ENCODE measurements at places on chromosomes 7 and 10.
A peak's percentile ranks its signal among the peaks of the same experiment; 100 is the strongest.

DNA sequence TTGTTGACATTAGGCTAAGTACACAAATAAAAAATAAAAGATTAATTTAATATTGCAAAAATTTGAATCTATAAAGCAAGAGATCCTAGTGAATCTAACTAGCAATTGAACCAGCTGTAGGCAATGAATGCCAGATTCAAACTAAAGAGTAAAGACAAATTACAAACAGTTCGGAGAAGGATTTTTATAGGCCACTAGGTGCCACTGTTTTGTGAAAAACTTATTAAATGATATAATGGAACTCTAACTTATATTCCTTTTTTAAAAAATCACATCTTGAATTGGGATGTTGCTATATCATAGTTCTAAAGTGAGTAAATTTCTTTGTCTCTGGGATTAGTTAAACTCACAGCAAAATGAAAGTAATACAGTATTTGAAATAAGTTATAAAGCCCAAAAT, 39.1 kb upstream of the GNAI1 start:
- peak; percentile 53 for DNase-seq

- DNase-seq = no peak
Observed at GRCh38 chr10:65394502-65395297, 1531.1 kb upstream of the LRRTM3 start.

DNA sequence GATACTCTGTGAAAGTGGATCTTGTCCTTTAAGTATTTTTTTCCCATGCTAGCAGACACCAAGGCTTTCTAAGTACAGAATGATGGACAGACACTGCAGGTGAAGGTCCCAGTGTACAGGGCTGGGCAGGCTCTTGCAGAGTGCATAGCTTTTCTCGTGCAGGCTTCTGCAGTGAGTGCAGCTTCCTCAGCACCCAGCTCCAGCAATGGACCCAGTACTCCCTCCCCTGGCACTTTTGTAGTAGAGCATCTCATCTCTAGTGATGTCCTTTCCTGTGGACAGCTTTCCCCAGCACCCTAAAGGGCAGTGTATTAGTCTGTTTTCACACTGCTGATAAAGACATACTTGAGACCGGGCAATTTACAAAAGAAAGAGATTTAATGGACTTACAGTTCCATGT, 104.3 kb downstream of the CUL2 start:
- DNase-seq = peak; percentile 30

GRCh38 chr10:124376411-124376810, 42.3 kb downstream of the OAT start:
- DNase-seq = no peak

DNA sequence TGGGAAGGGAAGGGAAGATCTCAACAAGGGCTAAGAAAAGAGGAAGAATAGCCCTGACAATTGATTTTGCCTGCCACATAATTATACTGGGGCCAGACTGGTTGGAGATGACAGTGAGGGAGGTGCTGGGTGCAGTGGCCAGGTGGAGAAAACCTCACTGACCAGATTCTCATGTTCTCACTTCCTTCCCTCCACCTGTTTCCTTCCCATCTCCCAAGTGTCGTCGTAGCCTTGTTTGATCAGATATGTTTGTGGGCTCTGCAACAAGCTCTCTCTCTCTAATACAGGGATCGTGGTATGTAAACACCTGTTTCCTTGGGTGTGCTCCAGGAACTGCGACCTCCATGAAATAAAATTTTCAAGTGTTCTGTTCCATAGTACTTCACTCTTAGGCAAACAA, 60.2 kb downstream of the VCL start:
- DNase-seq = no peak

DNA sequence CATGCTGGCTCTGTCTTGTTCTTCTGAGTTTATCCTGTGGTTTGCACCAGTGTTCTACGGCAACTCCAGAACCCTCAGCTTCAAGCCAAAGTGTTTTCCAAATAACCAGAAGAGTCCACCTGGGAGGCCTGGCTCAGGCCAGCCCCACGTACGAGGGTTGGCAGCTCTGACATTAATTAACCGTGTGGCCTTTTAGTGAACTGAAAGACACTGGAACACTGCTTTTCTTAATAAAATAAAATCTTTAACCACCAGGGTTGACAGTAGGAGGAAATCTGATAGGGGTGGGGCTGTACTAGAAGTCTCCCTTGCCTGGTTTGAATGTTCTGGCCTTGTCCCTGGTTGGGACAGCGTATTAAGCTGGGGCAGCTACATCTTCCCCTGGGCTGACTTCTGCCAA, 64.9 kb downstream of the SYPL1 start:
- no peak for DNase-seq

- no peak for DNase-seq
Observed at GRCh38 chr10:2301227-2301626, 563.9 kb upstream of the ADARB2 start.

- no peak for DNase-seq
Observed at GRCh38 chr10:126877390-126877789, 27.8 kb upstream of the DOCK1 start.

GRCh38 chr7:116918704-116919103, 34.6 kb upstream of the ST7 start:
- DNase-seq = no peak

DNA sequence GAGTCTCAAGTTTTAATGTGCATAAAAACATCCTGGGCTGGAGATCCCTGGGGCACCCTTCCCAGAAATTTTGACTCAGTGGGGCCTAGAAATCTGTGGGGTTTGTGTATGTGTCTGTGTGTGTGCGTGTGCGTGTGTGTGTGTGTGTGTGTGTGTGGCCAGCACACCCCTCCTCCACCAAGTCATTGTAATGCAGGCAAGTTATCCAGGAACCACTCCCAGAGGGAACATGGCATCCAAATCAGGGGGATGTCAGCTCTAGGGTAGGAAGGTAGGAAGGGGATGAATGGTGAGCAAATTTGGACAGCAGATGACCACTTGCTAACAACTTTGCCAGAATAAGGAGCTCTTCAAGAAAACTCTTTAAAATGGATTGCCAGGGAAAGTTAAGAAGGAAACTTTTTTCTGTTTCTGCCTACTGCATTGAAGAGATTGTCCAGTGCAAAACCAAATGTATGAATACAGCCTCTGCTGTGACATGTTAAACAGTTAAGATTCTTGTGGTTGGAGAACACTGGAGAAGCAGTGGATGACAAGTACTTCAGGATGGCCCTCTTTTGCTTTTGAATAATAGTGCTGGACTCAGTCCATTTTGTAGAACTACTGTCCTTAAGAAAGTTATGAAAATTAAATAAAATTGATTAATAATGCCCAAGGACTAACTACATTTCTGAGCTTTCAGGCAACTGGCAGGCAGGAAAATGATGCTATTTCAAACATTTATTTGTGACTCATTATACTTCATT, 12.3 kb downstream of the STAMBPL1 start:
- DNase-seq = peak; percentile 58

DNA sequence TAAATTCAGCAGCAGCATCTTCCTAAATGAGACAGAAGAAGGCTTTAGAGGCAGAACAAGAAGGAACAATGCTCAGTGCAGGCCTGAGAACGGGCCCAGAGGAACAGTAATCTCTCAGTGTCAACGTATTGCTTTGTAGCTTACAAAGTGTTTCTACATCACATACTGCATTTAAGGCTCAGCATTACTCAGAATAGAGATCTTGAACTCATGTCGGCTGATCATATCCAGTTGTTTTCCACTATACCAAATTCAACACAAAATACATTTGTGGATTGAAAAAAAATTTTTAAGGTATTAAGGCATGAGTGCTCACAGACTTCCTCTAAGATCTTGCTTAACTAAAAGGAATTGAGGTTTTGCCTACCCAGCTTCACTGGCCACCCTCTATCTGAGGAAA, 325.1 kb downstream of the HPSE2 start:
- DNase-seq = no peak

- peak; percentile 93 for DNase-seq
Observed at GRCh38 chr7:128031901-128032604, 816 bp upstream of the LRRC4 start.

DNA sequence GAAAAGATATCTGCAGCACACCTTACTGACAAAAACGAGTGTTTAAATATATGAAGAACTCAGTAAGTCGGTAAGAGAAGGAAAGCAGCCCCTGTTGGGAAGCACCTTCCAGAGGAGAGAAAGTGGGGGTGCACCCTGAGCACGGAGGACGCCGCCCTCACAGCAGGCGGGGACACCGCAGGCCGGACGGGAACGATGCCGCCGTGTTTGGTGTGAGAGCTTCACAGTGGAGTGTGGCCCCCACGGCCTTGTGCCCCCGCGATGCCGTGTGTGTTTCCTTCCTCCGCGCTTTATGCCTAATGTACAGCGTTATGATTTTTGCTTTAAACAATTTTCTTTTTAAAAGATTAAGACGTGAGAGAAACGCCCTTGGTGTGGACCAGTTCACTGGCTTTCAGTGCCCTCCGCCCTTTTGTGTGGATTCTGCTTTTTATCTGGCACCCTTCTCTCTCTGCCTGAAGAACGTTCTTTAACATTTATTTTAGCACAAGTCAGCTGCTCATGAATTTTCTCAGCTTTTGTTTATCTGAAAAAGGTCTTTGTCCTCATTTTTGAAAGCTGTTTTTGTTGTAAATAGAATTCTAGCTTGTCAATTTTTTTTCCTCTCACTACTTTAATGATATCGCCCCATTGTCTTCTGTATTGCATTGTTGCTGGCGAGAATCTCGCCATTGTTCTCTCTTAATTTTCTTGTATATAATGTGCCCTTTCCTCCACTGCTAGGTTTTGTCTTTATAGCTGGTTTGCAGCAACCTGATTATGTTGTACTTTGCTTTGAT, 110.7 kb downstream of the INPP5A start:
- DNase-seq = no peak

- DNase-seq = peak; percentile 5
Observed at GRCh38 chr10:110865809-110866482, 5.8 kb upstream of the PDCD4 start.

- DNase-seq = no peak
Observed at GRCh38 chr10:29715296-29715695, 80.5 kb upstream of the SVIL start.

- DNase-seq = peak; percentile 5
Observed at GRCh38 chr10:95741807-95742467, 14.0 kb upstream of the ENTPD1 start.

GRCh38 chr7:104938741-104939390, 75.1 kb upstream of the KMT2E start:
- no peak for DNase-seq

GRCh38 chr10:113115556-113115955, 165.5 kb downstream of the TCF7L2 start:
- no peak for DNase-seq

GRCh38 chr7:40073239-40073638, 61.2 kb downstream of the MPLKIP start:
- no peak for DNase-seq

- DNase-seq = no peak
Observed at GRCh38 chr10:18450298-18450697, 201.1 kb downstream of the NSUN6 start.

- DNase-seq = no peak
Observed at GRCh38 chr7:88042157-88042556, 108.1 kb downstream of the ADAM22 start.

GRCh38 chr10:19638896-19639233, 177.4 kb upstream of the PLXDC2 start:
- no peak for DNase-seq

GRCh38 chr7:47211519-47211973, 370.4 kb downstream of the TNS3 start:
- no peak for DNase-seq

GRCh38 chr10:95330966-95331453, 40.2 kb upstream of the PDLIM1 start:
- no peak for DNase-seq
